Uterine smooth muscle cell (primary cell): ENCODE measurements at places on chromosomes 1 and 21. TPM values are rescaled to one million over a fixed set of nuclear protein-coding genes. Genes with fewer than 3 reads are reported as not detected.

The L1TD1 gene
- 0.12 and 0.22 TPM in 2 replicates for total RNA-seq

The NECAP2 gene
- 71.4 and 76.7 TPM in 2 replicates for total RNA-seq

The TIE1 gene
- 67.9 and 127 TPM in 2 replicates for total RNA-seq

The DNALI1 gene
- 2.7 and 3.6 TPM in 2 replicates for total RNA-seq
